ENCODE measurements at places on chromosomes 3 and 15. TPM values are rescaled to one million over a fixed set of nuclear protein-coding genes. Genes with fewer than 3 reads are reported as not detected.

- H3K27me3 ChIP-seq: no peaks in the 10 kb centered on the region
- H3K27ac ChIP-seq: no peak overlapping the region
- no peak overlapping the region for H3K4me3 ChIP-seq
- no peak for DNase-seq
- H3K36me3 ChIP-seq: no peaks in the 10 kb centered on the region
Observed at GRCh38 chr15:100818927-100819326, 60.7 kb upstream of the ALDH1A3 start.

DNA sequence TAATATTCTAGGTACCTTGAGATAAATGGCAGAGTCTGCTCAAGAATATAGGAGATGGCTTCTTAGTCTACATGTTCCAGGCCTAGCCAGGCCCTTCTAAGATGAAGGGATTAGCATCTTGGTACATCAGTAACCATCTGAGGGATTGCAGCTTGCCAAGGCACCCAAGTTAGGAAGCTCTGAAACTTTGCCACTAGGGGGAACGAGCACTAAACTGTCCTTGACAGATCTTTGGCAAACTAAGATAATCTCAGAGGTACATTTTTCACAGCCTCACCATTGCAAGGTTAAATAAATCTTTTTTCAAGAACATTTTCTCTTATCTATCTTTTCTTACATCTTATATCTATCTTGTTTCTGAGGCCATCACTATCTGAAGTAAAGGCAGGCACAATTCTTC lies 351.2 kb downstream of the RAP2B start:
- no peak overlapping the region for H3K4me3 ChIP-seq
- H3K27me3 ChIP-seq: no peaks in the 10 kb centered on the region
- H3K4me1 ChIP-seq: no peaks in the 10 kb centered on the region
- H3K36me3 ChIP-seq: no peaks in the 10 kb centered on the region

DNA sequence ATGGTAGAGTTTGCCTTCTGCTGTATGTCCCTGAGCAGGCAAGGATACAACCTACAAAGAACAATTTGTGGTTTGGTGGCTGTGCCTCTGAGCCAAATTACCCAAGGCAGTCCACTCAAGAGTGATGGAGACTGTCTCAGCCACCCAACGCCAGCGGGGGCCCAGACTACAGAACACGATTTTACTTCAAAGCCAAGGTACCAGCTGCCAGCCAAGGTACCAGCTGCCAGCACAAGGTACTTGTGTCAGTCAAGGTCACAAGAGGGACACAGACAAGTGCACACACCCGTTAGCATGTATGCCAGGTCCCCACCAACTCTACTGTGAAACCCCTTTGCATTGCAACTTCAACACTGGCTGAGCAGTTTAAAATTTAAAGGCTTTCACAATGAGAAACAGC lies 23.5 kb downstream of the COLQ start:
- DNase-seq: no peak
- H3K27me3 ChIP-seq: no peaks in the 10 kb centered on the region
- H3K4me3 ChIP-seq: no peak overlapping the region
- H3K27ac ChIP-seq: no peak overlapping the region
- H3K36me3 ChIP-seq: no peaks in the 10 kb centered on the region
- H3K4me1 ChIP-seq: no peaks in the 10 kb centered on the region

DNA sequence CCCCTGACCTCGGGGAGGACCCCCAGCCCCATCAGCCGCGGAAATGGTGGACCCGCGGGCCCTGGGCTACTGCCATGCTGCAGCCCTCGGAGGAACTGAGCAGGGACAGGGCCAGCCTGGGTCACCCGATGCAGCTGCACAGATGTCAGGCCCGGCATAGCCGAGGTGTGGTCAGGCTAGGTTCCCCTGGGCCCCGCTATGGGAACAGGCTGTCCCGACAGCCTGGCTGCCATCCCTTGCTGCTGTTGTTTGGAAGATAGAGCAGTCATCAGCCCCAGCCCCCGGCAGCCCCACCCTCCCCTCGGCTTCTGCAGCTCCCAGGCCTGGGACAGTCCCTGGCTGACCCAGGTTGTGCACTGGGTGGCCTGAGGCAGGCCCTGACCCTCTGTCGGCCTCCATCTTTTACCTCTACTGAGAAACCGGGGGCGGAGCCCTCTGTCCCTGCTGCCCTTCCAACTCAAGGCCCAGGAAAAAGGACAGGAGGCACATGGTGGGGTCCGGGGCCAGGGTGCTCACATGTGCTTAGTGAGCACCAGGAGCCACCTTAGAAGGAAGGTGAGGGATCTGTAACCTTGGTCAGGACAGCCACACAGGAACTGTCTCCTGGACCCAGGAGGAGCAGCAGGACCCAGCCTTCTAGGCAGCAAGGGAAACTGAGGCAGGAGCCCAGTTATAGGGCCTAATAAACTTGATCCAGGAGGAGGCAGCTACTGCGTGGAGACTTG lies 31.5 kb upstream of the FBLN2 start:
- H3K4me3 ChIP-seq: no peak overlapping the region
- no peak overlapping the region for H3K27ac ChIP-seq
- no peaks in the 10 kb centered on the region for H3K36me3 ChIP-seq
- no peaks in the 10 kb centered on the region for H3K4me1 ChIP-seq
- no peak for DNase-seq
- no peaks in the 10 kb centered on the region for H3K27me3 ChIP-seq

DNA sequence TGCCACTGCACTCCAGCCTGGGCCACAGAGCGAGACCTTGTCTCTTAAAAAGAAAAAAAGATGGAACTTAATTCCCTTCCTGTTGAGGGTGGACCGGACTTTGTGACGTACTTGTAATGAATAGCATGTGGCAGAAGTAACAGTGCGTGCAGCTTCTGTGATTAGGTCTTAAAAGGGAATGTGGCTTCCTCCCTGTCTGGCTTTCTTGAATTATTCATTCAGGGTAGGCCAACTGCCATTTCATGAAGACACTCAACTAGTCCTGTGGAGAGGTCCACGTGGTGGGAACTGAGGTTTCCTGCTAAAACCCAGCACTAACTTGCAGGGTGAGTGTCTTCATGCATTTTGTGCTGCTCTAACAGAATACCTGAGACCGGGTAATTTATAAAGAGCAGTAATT lies 98.9 kb upstream of the PIAS1 start:
- H3K27ac ChIP-seq: no peak overlapping the region
- no peaks in the 10 kb centered on the region for H3K4me1 ChIP-seq
- H3K27me3 ChIP-seq: no peaks in the 10 kb centered on the region
- no peak for DNase-seq

GRCh38 chr15:48984811-48985352 lies 21.2 kb upstream of the SHC4 start:
- no peak overlapping the region for H3K27ac ChIP-seq
- H3K4me3 ChIP-seq: no peak overlapping the region
- H3K36me3 ChIP-seq: no peaks in the 10 kb centered on the region
- no peak for DNase-seq
- no peaks in the 10 kb centered on the region for H3K27me3 ChIP-seq

GRCh38 chr15:76963596-76963995 lies 31.3 kb upstream of the PSTPIP1 start:
- no peaks in the 10 kb centered on the region for H3K27me3 ChIP-seq
- H3K27ac ChIP-seq: no peak overlapping the region

DNA sequence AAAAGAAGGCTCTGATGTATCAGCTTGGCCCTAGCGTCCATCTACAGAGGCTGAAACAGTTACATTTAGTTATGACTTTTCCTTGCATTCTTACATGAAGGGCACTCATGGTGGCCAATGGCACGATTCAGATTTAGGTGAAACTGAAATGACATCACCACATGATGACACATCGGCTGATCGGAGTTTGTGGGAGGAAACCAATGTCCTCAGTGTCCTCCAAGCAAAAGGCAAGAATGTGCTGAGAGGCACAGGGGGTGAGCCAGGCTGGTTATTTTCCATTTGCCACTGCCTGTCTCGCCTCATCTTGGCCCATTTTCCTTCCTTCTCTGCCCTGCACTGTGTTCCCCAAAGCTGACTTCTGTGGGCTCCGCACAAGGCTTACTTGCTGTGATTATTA lies 34.4 kb downstream of the TARS3 start:
- H3K4me3 ChIP-seq: no peak overlapping the region
- peaks cover 26% of the 10 kb centered on the region for H3K36me3 ChIP-seq
- no peak overlapping the region for H3K27ac ChIP-seq
- no peak for DNase-seq
- no peaks in the 10 kb centered on the region for H3K27me3 ChIP-seq

DNA sequence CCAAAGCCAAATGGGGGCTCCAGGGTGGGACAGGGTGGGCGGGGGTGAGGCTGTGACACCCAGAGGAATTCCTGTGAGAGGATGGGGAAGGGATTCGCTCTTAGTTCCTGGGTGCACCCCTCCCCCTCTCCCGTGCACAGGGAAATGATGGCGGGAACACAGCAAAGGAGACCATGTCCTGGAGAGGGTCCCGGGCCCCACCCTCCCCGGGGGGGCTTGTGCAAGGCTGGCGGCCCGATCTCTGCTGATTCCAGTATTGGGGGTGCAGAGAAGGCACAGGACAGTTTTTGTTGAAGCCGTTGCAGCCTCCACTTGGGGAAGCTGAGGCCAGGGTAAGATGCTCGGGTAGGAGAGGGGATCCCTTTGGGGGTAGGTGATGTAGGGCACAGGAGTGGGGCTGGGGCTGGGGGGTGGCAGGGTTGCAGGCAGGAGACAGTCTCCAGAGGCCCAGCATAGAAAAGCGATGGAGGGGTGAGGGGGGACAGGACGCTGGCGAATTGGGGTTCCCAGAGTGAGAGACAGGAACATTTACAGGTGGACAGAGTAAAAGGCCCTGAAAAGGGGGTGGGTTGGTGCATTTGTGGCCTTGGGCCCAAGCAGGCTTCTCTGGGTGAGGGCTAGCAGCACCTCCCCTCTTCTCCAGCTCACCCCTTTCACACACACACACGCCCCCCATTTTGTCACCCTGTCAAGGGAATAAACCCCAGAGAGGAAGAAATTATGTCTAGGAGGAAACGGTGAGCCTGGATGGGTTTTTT lies 38.5 kb downstream of the HMCES start:
- H3K4me3 ChIP-seq: peak overlapping the region; percentile 70
- no peaks in the 10 kb centered on the region for H3K36me3 ChIP-seq

GRCh38 chr3:107769882-107770281 lies 247.1 kb downstream of the BBX start:
- H3K27me3 ChIP-seq: no peaks in the 10 kb centered on the region
- H3K4me1 ChIP-seq: no peaks in the 10 kb centered on the region
- no peak overlapping the region for H3K27ac ChIP-seq
- no peak overlapping the region for H3K4me3 ChIP-seq

COL7A1 gene
- 7.5 TPM for total RNA-seq

CFAP100 gene
- total RNA-seq: not detected

PARP6 gene
- 70.2 TPM for total RNA-seq

ANKRD63 gene
- not detected for total RNA-seq

FOXB1 gene
- not detected for total RNA-seq
